Nephron progenitor cell (in vitro differentiated cells): ENCODE measurements at places on chromosomes 6 and 20.

DNA sequence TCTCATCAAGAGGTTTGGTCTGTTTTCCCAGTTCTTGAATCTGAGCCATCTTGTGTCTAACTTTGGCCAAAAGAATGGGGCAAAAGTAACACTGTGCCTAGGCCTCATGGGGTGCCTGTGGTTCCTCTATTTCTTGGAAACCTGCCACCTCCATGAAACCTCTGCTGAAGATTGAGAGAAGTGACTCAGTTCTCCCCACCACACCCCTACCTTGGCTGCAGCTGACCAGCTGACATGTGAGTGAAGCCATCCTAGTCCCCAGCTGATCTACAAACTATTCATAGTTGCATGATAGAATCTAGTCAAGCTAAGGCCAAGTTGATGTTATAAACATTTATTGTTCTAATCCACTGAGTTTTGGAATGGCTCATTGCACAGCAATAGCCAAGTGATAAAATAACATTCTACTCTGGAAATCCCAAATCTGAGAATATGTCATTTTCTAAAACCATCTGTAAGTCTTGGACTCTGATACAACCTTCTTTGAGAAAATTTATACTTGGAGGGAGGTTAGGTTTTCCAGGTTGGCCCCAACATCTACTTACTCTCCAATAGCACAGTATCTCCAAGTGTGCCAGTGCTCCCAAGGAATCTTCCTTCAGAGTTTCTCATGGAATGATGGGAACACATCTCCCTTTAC is 107.0 kb upstream of the SMLR1 start:
- DNase-seq, result no peak

GRCh38 chr6:143262859-143263258 is 187.6 kb downstream of the ADAT2 start:
- DNase-seq, result no peak

GRCh38 chr20:12383821-12384220 is 466.1 kb downstream of the BTBD3 start:
- DNase-seq, result no peak

DNA sequence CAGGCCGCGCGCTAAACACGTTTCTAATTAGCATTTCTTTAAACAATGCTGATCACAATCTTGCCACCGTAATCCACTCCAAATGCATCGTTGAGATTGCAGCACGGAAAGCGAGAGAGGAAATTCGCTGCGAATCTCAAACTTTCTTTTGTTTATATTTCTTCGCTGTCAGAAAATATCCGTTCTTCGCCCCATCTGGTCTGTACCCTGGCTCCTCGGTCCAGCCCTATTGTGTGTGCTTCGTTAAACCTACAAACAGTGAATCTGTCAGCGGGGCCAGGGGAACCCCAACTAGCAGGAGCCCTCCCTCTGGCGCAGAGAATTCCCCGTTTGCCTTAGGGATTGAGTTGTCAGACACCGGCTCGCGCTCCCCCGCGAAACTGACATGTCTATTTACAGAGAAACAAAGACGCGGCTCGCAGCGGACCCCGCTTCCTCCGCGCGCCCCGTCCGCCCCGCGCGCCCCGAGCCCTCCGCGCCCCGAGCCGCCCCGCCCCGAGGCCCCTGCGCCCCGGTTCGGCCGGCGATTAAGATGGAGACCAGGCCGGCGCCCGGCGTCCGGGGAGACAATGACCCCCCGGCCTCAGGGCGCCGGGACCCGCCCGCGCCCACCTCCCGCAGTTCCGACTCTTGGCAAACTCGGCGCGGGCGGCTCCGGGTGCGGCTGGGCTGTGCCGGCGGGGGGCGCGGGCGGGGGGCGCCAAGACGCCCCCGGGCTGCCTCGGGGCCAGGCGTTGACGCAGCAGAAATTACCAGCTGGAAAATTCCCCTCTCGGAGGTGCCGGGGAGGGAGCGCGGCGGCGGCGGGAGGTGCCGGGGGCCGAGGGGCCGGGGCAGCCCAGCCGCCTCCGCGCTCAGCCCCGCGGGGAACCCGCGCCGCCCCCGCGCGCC is 874 bp downstream of the ZBTB46 start:
- peak; percentile 54 for DNase-seq

DNA sequence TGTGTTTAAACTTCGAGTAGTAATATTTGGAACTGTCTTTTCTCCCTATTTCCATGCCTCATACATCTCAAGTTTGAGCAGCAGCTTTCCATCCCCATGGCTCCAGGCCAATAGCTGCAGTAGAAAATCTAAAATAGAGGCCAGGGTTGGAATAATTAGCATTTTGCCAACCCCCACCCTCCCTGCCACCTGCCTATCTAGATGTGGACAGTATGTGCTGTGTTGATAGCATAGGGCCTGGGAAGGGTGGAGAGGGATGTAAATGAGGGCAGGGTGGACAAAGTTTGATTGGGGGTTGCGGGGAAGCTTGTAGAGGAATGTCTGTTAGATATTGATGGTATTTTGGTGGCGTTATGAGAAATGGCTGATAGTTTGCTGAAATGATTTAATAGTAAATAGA is 5.6 kb downstream of the TOP1 start:
- DNase-seq, result no peak

DNA sequence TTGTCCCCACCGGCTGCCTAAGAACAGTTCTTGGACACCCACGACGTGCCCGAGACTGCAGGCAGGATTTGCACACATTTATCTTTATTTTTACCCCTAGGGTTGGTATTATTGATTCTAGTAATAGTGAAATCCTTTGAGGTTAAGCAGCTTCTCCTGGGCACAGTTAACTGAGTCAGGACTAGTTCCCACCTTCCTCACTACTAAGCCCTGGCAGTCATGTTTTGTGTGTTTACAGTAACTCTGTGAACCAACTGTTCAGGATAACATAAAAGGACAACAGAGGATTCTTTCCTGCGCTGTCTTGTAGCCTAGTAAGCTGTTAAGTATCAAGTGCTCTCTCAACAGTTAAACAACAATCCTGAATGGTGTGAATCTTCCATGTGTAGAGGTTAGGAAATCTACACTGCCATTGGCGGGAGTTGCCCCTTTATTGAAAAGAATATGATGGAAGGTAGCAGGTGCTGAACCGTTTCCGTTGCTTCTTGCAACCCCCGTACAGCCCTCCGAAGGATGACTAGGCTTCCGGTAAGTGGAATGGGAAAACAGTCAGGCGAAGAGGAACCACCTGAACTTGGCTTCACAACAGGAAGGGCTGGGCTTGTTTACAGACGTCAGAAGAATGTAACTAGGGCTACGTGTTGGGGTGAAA is 979 bp upstream of the SOD2 start:
- DNase-seq, result no peak

- DNase-seq, result no peak
Observed at GRCh38 chr6:128204616-128205015, 303.8 kb upstream of the THEMIS start.

- DNase-seq, result no peak
Observed at GRCh38 chr6:118912646-118913045, 18.7 kb downstream of the ASF1A start.

DNA sequence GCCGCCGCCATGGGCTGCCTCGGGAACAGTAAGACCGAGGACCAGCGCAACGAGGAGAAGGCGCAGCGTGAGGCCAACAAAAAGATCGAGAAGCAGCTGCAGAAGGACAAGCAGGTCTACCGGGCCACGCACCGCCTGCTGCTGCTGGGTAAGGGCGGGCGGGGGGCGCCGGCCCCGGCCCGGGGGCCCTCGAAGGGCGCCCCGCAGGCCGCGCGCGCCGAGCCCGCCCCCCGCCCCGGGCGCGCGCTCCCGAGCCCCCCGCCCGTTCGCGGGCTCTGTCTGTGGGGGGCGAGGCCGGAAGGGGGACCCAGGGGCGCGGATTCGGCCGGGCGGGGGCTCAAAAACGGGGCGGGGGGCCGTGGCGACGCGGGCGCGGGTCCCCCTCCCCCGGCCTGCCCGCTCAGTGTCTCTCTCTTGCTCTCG is 39.2 kb downstream of the GNAS start:
- DNase-seq, result peak; percentile 67

- DNase-seq, result no peak
Observed at GRCh38 chr6:15384901-15385300, 139.0 kb downstream of the JARID2 start.

GRCh38 chr6:18269253-18269652 is 4.9 kb upstream of the DEK start:
- no peak for DNase-seq

- DNase-seq, result no peak
Observed at GRCh38 chr6:116251568-116252384, 2.1 kb downstream of the TSPYL4 start.

GRCh38 chr6:90701146-90701781 is 114.4 kb upstream of the MAP3K7 start:
- DNase-seq, result peak; percentile 25

DNA sequence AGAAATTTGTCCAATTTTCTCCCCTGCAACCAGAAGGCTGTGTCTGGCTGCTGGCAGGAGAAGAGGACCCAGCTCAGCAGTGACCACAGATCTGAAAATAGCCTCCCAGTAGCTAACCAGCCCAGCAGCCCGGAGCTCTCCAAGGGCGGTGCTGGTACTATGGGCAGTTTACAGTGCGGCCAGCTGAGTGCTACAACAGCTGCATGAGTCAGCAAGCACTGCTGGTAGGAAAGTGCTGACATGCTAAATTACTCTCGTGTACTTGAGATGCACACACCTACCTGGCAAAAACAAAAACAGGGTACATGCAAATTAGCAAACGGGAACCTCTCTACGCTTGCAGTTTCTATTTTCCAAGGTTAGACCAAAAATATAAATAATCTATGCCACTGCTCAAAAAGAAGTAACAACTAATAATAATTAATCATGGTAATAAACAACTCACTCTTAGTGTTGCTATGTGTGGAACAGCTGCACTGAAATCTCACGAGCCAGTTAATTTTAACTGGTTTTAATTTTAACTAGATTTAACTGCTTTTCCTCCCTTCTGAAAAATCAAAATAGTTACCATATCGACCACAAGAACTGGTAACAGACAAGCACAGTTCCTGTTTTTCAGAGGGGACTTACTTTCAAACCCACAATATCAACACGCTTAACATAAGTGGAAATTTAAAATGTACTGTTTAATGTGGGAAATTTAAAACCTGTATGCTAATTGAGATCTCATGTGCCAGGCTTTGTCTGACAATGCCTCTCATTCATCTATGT is 10.8 kb downstream of the BACH2 start:
- peak; percentile 57 for DNase-seq

DNA sequence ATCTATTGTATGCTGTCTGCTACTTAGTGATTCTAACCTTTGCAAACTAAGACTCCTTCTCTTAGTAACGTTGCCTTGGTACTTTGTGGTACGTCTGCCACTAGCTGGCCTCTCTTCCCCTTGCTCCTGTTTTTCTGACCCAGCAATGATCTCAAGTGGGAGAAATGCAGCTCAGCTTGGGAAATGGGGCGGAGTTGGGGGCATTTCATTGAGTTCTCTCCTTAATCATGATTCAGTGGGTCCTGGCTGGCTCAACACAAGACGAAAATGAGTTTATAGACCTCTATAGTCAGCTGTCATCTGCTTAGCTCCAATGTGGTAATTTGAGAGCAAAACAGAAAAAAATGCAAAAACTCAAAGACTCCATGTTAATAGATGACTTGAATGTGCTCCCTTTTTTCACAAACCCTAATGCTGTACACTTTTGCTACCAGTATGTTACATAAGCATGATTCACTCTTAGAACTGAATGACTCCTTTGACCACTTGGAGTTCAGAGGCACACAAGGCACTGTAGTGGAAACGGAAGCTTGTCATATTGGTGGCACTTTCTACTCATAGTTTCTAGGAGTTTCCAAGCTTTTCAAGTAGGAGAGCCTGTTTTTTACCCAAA is 55.3 kb upstream of the SOX4 start:
- no peak for DNase-seq
